Effector CD8-positive, alpha-beta T cell (primary cell): ENCODE measurements at places on chromosomes 2 and 18.

GRCh38 chr18:46278481-46279465 lies 174.6 kb downstream of the HAUS1 start:
- no peak for DNase-seq

DNA sequence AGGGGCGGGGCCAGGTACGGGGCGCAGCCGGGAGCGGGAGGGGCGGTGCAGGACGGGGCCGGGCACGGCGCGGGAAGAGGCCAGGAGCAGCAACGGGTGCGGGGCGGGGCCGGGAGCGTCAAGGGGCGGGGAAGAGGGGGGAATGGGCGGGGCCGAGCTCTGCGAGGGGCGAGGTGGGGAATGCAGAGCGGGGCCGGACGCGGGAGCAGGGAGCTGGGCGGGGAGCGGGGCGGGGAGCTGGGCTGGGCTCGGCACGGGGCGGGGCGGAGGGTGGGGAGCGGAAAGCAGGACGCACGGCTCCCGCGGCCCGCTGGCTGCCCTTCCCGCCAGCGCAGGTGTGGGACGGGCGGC lies at the start of gene IMPA2:
IMPA2 (plus strand) TSS at position 316 of the 351 bp plus-strand sequence. CDS start 163 bp downstream, outside the sequence.
- DNase-seq = no peak

DNA sequence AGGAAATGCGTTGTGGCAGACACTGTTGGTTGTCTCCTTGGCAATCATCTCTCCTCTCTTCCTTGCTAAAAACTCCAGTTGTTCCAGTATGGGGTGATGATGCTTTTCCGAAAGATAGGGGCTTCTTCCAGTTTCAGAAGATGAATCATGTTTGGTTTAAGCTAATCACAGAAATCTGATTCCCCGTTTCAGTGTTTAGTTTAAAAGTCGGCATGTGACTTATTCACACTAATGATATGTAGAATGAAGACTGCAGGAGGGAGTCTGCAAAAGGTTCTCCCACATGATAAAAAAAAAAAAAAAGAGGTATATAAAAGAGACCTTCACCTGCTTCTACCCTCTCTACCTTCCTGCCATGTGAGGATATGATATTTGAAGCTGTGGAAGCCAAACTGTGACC lies 239.0 kb upstream of the SIX2 start:
- no peak for DNase-seq

- DNase-seq = no peak
Observed at GRCh38 chr2:136049011-136049742, 63.8 kb upstream of the DARS1 start.
